ENCODE measurements at places on chromosomes 3 and 15.

DNA sequence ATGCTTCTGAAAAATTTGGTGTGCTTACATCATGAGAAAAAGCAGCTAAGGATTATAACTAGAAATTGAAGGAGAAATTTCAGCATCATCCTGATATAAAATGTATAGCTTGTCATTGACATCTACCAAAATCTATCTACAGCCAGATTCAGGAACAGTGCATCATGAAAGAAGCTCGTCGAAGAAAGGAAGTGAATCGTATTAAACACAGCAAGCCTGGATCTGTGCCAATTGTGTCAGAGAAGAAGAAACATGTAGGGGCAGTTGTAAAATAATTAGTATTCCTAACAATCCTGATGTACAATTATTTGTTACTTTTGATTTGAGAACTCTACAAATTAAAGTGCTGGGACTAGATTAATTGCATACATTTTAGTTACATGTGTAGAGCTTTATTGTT lies 37.2 kb downstream of the AP4E1 start:
- DNase-seq: no peak

DNA sequence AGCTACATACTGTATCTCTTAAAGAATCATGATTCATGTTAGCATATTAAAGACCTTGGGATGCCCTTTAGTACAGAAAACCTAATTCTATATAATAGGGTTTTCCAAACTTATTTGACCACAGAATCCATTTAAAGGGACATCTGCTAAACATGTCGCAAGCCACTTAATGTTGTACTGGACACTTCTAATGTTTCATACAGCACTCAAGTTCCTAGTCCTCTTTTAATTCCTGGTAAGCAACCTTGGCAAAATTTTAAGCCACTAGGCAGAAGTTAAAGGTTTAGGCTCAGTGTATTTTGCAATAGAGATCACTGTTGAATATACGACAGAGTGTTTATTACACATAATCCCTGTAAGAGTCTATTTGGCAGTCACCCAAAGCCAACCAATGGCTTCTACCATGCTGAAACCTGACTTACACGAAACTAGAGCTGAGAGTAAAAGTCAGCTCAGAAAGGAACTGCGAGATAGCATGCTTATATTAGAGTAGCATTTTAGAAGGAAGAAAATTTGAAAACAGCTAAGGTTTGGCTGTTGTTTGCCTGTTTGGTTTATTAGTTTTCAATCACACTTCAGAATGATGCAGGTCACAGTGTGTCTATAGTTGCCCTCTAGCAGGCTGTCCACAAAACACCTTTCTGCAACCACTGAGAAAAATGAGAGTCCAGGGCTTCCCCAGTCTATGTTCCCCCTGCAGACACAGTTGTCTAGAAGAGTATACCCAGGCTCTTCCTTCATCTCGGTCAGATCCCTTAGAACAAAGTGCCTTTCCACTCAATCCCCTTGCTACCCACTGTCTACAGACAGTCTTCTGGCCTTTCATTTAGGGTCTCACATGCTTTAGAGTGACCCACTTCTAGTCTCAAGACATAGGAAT lies 104.4 kb downstream of the FMN1 start:
- no peak for DNase-seq

GRCh38 chr3:46901591-46902187 lies 24.2 kb downstream of the PTH1R start:
- DNase-seq: no peak

GRCh38 chr15:25676070-25676469 lies 187.1 kb downstream of the ATP10A start:
- DNase-seq: no peak

GRCh38 chr15:74400313-74400860 lies 32.9 kb upstream of the CYP11A1 start:
- no peak for DNase-seq

- no peak for DNase-seq
Observed at GRCh38 chr3:184541886-184542562, 19.6 kb upstream of the EPHB3 start.

- no peak for DNase-seq
Observed at GRCh38 chr3:37505415-37505814, 331.0 kb upstream of the LRRFIP2 start.

- no peak for DNase-seq
Observed at GRCh38 chr3:36911990-36912804, 32.7 kb downstream of the TRANK1 start.

GRCh38 chr3:134253475-134254226 lies 3.0 kb upstream of the RYK start:
- no peak for DNase-seq

GRCh38 chr15:95288626-95289025 lies 1041.9 kb upstream of the NR2F2 start:
- DNase-seq: no peak

DNA sequence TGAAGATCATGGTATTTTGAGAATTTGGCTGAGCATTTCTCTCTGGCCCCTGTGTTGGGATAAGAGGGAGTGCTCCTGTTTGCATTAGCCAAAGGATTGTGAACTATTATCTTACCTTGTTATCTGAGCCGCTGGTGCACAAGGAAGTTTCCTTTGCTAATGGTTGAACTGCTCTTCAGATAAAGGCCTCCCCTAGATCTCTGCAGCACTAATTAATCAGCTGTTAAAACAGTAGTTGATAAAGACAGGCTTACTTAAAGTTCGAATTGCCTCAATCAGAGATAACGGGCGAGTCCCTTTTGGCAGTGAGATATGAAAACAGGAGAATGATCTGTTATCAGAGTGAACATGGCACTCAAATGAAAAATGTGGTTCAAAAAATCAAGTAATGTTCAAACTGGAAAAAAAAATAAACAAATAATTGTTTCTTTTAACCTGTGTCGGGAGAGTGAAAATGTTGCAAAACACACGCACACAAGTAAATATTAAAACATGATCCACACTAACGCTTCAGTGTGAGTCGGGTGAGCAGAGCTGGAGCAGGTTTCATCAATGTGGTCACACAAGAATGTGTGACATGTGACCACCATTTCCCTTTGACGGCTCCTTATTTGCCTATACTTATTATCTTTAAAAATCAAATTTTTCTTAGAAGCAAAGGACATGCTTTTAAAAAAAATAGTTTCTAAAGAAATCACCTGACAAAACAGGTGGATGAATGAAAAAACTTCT lies 469.1 kb downstream of the SOX2 start:
- DNase-seq: no peak

GRCh38 chr3:128041344-128041743 lies 10.9 kb upstream of the SEC61A1 start:
- DNase-seq: no peak

DNA sequence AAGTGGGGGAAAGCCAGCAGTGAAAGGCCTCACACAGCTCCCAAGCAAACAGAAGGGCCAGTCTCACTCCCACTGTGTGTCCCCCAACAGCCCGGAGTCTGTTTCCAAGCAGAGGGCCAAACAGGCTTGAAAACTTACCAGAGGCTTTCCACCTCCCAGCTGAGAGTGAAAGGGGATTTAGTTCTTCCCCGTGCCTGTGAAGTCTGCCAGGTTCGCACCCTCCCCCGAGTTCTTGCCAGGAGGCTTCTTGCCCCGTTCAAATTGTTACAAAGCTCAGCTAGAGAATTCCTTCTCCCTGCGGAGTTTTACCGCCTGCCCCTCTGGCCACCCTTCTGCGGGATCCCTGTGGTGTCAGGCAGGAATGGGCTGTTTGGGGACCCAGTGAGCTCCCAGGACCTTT lies 68.0 kb upstream of the WNT7A start:
- DNase-seq: no peak

- DNase-seq: no peak
Observed at GRCh38 chr3:33394403-33395054, 45.7 kb downstream of the UBP1 start.

GRCh38 chr3:108092501-108092900 lies 1.7 kb upstream of the CD47 start:
- no peak for DNase-seq

- DNase-seq: no peak
Observed at GRCh38 chr3:112770032-112770626, 76.5 kb downstream of the CD200R1L start.
